ENCODE measurements at places on chromosomes 5 and 9.

- no peak for DNase-seq
These were observed 32.8 kb upstream of the CPEB4 start for GRCh38 chr5:173855162-173855994.

DNA sequence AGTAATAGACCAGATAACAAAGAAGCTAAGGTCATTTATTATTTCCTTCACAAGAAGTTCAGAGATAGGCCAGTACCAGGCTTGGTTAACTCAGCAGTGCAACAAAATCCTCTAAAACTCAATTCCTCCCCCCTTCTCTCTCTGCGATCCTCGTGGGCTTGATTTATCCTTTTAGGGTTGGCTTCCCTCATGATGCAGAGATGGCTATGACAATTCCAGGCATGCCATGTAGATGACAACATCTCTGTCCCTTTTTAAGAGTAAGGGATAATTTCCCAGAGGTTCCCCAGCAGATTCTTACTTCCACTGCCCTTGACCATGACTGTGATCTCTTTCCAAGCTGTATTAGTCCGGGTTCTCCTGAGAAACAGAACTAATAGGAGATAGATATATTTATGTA is 28.7 kb upstream of the DAP start:
- DNase-seq = no peak

- DNase-seq = no peak
These were observed 421.8 kb downstream of the SEMA5A start for GRCh38 chr5:9124071-9124470.

GRCh38 chr9:87112656-87113055 is 165.3 kb upstream of the GAS1 start:
- DNase-seq = no peak

GRCh38 chr5:150142959-150143349 is 12.7 kb downstream of the PDGFRB start:
- no peak for DNase-seq

DNA sequence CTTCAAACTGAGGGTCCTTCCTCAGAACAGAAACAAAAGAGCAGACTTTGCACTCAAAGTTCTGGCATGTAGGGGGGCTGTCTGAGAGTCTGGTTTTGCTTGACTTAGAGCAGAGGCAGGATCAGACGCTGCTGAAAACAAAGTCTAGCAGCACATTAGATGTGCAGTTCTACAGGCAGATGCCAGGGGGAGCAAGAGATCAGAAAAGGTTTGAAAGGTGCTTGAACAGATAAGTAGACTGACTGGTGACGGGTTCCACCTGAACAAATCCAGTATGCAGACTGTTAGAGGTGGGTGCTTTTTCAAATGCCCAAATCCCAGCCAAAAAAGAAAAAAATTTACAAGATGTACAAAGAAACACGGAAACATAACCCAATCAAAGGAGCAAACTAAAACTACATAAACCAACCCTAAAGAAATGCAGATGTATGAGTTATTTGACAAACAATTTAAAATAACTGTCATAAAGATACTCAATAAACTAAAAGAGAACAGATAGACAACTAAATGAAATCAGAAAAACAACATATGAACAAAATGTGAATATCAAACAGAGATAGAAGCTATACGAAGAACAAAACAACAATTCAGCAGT is 194.7 kb upstream of the FREM1 start:
- peak; percentile 3 for DNase-seq

GRCh38 chr9:92404042-92404836 is at the start of gene OGN:
TSS of gene OGN (minus strand) at chr9:92404578. CDS start at chr9:92403407, 1,171 bp downstream.
- no peak for DNase-seq

DNA sequence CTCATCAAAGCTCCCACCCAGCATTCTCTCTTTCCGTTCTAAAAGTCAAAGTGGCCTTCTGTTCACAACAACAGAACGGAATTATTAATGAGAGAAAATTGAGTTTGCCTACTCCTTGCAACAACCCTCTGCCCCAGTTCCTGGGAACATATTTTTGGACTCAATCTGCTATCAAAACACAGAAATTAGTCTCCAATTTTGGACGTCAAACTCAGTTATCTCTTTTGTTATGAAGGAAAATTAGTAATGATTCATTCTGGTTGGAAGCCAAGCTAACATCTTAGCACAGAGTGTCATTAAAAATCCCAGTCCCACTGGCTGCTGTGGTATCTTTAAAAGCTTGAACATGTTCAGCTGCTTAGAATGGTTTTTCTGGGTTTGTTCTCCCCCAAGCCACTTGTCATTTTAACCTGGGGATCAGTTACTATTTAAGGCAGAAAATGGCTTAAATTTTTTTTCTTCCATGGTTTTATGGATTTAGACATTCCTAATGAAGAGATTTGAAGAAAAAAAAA is 343.2 kb downstream of the TRIM32 start:
- DNase-seq = no peak

All from activated T-helper 9 cell treated with anti-CD3 and anti-CD28 coated beads, Interleukin-2, amount 50 U/mL, for 16 hours (primary cell).